Ureter (tissue), 1 donor: ENCODE measurements at places on chromosomes 2 and 18. TPM values are rescaled to one million over a fixed set of nuclear protein-coding genes. Genes with fewer than 3 reads are reported as not detected.
A peak's percentile ranks its signal among the peaks of the same experiment; 100 is the strongest.

DNA sequence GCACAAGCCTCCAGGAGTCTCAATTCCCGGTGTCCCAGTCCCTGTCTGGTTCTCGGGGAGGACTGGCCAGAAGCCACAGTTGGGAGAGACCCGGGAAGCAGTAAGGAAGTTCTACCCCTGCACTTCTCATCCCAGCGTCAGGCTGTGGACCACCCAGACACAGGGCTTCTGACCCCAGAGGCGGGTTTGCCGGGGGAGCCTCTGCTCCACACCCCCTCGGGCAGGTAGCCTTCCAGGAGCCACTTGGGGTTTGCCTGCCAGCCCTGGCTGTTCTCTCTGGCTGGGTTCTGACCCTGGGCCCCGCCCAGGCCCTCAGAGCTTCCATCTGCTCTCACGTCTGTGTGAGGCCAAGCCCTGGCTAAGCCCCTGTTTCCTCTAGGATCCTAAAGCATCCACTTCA, 94.4 kb upstream of the GPC1 start:
- DNase-seq = no peak

ST8SIA3 gene
- total RNA-seq = not detected

GRHL1 gene
- total RNA-seq = 61.6 TPM

- no peak for DNase-seq
These were observed 160.0 kb upstream of the TRIB2 start for GRCh38 chr2:12556762-12557161.

DNA sequence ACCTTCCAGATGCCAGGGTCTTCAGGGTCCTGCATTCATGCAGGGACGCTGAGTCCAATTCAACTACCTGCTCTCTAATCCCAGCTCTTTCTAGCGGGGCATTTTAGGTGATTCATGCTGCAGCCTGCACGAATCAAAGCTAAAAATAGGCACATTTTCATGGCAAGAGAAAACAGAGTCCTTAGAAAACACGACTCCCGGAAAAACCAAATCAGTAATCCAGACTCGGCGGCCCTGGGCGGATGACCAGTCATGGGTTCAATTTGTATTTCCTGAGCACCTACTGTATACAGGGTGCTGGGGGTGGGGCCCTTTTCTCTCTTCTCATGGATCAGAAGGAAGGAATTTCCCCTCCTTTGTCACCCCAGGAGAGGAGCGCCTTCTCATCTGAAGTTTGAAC, 64.4 kb downstream of the LONRF2 start:
- DNase-seq = no peak

GRCh38 chr2:84919885-84920580, 14.6 kb downstream of the TMSB10 start:
- peak; percentile 48 for DNase-seq

- peak; percentile 85 for DNase-seq
These were observed 136.4 kb downstream of the SCG2 start for GRCh38 chr2:223465793-223466192.

RBM45 gene
- total RNA-seq = 19.2 TPM
